ENCODE measurements at places on chromosomes 4 and X.

DNA sequence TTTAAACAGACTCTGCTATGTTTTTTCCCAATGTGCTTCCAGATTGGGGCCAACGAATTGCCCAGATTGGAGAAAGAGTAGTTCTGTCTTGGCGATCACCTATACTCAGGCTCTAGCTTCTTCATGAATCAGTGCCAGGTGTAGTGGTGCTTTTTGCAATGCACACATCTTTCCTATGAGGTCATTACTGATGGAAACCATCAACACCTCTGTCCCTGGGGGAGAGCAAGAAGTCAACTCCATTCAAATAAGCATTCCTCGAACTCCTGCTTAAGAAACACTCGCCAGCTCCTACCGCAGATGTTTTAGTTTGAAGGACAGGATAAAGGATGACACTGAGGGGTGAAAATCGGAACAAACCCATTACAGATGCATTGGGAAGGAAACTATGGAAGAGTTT, 156.5 kb upstream of the DKK2 start:
- no peak for DNase-seq

DNA sequence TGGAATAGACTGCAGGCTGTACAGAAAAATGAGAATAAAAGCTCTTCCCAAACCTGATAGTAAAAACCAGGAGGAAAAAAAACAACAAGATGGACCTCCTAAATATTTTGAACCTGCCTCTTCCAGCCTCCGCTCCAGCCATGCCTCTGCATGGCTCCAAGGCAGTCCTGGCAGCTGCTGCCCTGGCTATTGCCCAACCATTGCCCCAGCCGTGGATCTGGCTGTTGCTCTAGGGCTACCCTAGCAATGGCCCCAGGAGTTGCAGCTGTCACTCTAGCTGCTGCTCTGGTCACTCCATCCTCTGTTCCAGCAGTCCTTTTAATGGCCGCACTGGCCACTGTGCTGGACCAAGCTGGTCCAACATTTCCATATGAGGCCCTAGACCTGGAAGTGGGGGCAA, 1756.0 kb downstream of the C4orf33 start:
- DNase-seq, result no peak

DNA sequence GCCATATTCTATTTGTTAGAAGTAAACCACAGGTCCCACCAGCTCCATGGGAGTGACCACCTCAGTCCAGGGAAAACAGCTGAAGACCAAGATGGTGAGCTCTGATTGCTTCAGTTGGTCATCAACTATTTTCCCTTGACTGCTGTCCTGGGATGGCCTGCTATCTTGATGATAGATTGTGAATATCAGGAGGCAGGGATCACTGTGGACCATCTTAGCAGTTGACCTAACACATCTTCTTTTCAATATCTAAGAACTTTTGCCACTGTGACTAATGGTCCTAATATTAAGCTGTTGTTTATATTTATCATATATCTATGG, 16.1 kb downstream of the TLR8 start:
- no peak for DNase-seq

GRCh38 chrX:130994671-130995070, 63.5 kb upstream of the ARHGAP36 start:
- peak; percentile 48 for DNase-seq

- DNase-seq, result no peak
Observed at GRCh38 chr4:107647591-107647990, 72.4 kb downstream of the PAPSS1 start.

- no peak for DNase-seq
Observed at GRCh38 chr4:77819404-77819842, 255 bp upstream of the CNOT6L start.

GRCh38 chr4:132923516-132923915, 225.6 kb upstream of the PCDH10 start:
- DNase-seq, result no peak

GRCh38 chrX:21656587-21657317, 1.4 kb downstream of the KLHL34 start:
- DNase-seq, result no peak

GRCh38 chr4:18012807-18013462, 8.6 kb downstream of the LCORL start:
- no peak for DNase-seq

DNA sequence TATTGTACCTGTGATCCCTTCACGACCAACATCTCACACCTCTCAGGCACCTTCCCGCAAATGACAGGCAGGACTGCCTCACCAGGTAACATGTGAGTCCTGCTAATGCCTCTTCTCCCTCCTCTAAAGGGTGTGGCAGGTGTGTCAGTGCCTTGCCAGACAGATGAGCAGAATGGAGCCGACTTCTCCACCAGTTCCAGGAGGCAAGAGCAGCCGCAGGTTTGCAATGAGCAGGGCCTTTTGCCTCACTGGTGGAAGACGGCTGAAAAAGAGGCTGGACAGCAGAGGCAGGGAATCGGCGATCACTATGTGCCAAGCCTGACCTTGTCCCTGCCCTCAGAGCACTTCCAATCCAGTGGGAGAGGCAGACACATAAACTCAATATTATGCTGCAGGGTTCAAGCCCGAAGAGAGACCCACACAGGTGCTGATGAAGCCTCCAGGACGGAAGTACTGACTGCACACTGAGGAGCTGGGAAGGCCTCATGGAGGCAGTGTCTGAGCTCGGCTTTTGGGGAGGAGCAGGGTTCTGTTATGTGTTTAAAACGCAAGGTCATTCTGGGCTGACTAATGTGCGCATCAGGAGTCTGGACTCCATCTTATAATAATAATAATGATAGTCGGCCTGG, 57.9 kb downstream of the C4orf50 start:
- DNase-seq, result no peak

DNA sequence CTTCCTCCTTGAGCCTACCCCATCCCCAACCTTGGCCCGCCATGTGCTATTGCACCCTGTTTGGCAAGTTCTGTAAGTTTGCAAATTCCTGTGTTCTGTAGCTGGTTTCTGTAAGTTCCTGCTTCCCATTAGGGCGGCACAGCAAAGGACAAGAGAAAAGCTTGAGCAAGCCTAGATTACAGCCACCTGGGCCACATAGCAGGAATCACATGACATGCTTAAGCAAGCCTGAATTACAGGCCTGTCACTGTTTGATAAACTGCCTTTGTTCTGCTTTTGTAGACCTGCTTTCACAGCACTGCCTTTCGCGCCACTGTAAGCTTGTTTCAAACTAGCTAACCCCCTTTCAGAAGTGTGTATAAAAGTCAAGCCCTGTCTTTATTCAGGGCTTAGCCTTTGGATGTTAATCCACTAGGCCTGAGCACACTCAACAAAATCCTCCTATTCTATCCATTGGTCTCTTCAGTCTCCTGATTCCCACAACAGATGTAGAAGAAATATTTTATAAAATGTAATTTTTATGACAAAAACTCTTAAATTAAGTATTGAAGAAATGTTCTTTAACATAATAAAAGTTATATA, 906.8 kb upstream of the NDST4 start:
- peak; percentile 29 for DNase-seq

GRCh38 chr4:10413177-10413576, 44.0 kb downstream of the ZNF518B start:
- DNase-seq, result no peak

GRCh38 chr4:18676526-18676915, 655.0 kb upstream of the LCORL start:
- DNase-seq, result no peak

DNA sequence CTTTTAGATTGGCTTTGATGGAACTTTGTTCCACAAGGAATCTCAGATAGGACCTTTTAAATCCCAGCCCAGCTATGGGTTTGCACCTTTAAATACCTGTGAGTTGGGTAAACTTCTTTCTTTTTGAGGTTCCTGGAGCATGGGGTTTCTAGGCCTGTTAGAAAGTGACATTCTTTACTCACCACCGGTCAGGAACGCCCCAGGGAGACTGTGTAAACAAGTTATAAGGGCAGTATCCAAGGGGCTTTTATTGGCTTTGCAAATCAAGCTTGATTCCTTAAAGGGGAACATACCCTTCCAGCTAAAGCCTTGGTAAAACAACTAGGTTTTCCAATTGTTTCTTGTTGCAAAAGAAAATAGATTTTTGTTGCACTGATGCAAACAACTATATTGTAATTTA, 93.4 kb downstream of the TENT5D start:
- DNase-seq, result no peak

GRCh38 chr4:170386511-170386910, 296.8 kb upstream of the AADAT start:
- DNase-seq, result no peak

- no peak for DNase-seq
Observed at GRCh38 chr4:3746701-3747580, 19.2 kb upstream of the ADRA2C start.

DNA sequence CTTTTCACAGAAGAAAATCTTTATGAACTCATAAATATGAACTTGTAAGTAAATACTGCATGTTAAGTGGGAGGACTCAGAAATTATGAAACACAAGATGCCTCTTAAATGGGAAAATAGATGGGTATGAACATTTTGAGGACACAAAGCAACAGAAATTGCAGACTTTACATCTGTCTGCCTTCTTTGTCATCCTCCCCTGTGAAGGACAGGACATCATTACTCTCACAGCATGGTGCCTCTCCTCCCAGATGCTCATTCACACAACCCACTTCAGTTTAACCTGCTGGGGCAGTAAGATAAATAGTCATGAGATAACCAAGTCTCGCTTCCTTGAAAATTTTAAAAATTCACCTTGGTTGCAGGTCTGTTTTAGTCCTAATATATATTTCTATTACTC, 144.5 kb downstream of the APBB2 start:
- DNase-seq, result no peak

Data from MCF 10A (cell line).